Effector memory CD4-positive, alpha-beta T cell (primary cell): ENCODE measurements at places on chromosomes 7 and 10.

DNA sequence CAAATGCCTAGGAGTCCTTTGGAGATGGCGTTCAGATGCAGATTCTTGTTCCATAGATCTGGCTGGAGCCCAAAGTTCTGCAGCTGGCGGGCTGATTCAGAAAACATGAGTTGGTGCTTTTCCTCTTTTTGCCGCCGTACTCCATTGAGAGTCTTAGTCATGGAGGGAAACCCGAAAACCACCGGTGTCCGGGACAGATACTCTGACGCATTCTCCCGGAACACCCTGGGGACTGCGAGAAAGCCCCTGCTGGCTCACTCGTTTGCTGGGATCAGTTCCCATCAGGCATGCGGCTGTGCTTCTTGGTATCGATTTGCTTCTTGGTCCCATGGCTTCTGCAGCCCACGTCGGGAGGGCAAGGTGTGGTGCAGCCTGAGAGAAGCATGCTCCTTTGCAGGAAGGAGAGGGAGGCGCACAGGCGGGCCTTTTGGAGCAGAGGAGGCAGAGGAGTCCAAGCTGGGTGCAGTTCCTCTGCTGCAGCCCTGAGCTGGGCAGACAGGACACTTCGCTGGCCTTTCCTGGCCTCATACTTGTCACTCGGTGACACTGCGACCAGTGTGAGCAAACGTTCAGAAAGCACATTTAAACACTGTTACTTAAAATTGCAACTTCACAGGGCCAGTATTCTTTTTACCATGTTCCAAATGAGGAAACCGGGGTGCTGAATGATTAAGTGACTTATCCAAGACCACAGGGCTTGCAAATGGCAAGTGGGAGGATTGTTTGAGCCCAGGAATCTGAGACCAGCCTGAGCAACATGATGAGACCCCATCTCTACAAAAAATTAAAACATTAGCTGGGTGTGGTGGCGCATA, 30.6 kb upstream of the PFKFB3 start:
- DNase-seq, result no peak

DNA sequence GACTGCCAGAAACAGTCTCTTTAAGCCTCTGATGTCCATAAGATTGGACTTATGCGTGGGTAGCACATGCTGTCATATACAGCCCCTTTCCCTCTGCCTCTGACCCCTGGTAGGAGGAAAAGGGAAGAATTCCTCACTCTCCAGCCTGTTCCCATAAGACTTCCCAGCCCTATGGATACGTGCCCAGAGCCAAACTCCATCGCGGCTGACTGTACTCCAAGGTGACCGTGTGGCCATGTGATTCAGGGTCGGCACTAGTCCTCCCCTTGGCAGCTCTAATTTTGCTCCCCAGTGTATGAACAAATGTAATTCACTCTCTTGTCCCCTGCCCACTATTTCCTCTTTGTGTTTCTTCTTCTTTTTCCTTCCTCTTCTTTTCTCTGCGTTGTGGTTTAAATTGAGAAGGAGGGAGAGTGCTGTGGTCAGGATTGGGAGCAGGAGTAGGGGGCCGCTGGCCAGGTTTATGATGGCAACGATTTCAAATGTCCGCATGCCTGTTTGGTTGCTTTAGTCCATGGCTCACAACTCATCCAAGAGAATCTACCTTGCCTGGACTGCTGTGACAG, 43.8 kb downstream of the PRLHR start:
- DNase-seq, result no peak

DNA sequence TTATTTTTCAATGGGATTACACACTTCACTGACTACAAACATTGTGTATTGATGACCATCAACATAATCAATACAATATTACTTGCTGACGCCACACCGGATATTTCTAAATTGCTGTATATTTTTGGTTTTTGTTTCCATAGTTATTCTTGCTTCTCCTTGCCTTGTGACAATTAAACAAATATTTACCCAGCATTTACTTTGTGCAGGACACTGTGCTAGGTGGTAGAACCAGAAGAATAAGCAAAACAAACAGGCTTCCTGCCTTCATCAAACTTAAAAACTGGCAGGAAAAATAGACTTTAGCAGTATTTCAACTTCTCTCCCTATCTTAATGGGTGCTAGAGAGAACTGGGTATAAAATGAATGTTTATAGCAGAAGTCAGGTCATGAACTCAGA, 50.6 kb downstream of the ZNF277 start:
- no peak for DNase-seq

GRCh38 chr10:58512491-58513187, at the start of gene BICC1:
Gene BICC1 (plus strand): TSS chr10:58512872. CDS start chr10:58513144, 272 bp downstream.
- no peak for DNase-seq

- no peak for DNase-seq
These were observed 25.0 kb downstream of the SLC25A28 start for GRCh38 chr10:99595236-99595635.

- DNase-seq, result no peak
These were observed 7.1 kb downstream of the ZSCAN25 start for GRCh38 chr7:99623702-99624447.

DNA sequence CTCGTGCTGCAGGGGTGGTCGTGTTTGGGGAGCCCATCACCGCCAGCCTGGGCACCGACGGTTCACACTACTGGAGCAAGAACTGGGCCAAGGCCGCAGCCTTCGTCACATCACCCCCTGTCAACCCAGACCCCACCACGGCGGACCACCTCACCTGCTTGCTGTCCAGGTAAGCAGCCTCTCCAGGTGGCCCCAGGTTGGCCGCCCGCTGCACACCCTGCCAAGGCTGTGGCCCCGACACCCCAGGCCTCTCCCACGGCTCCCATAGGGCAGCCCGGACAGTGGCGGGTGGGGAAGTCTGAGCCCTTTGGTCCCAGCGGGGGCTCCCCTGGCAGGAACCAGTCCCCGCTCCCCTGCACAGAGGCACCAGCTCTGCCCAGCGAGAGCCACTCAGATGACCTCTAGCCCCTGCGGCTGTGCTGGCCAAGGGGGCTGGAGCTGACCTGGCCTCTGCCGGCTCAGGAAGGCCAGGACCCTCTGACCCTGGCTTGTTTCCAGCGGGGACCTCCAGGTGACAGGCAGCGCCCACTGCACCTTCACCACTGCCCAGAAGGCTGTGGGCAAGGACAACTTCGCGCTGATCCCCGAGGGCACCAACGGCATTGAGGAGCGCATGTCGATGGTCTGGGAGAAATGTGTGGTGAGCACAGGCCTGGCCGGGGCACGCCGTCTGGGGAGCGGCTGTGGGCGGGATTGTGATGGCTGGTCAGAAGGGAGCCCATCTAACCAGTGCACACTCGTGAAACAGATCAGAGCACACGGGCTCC, 13.8 kb downstream of the DPYSL4 start:
- no peak for DNase-seq
